ENCODE measurements at places on chromosomes 6 and 20.

- DNase-seq, result no peak
Measured at GRCh38 chr6:106380407-106380806, 19.9 kb downstream of the CRYBG1 start.

DNA sequence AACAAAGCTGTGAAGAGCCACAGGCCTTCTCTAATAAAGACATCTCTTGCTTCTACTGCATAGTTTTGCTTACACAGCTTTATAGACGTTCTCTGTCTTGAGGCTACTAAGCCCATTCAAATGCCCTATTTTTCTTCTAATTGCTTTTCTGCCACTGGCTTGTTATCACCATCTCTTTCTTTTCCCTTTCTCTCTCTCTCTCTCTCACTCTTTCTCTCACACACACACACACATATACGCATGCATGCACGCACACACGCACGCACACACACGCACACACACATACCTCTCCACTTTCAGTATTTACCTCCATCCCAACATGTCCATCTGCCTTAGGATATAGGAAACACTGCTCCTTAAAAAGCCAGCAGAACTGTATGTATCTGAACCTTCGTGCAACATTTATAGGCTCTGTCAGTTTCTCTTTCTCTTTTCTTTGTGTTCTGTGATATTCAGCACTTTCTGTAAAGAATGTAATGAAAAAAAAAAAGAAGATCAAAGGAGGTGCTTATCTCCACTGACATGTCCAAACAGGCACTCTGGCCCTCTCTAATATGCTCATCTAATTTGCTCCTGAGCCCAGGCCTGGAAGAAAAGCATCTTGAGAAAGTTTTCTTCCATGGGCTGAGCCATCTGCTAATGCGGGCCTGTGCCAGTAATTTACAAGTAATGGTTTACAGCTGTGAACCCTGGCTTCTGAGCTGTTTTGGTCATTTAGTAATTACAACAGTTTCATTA is 1046.7 kb upstream of the MAP3K7 start:
- no peak for DNase-seq

GRCh38 chr6:111610548-111611172 is 5.0 kb upstream of the TRAF3IP2 start:
- no peak for DNase-seq

- DNase-seq, result no peak
Measured at GRCh38 chr6:116511424-116512110, at the start of gene CALHM5. Gene CALHM5 (plus strand): TSS chr6:116511639. CDS start chr6:116511697, 58 bp downstream.

GRCh38 chr6:105890521-105891244 is 195.5 kb upstream of the PRDM1 start:
- DNase-seq, result no peak

DNA sequence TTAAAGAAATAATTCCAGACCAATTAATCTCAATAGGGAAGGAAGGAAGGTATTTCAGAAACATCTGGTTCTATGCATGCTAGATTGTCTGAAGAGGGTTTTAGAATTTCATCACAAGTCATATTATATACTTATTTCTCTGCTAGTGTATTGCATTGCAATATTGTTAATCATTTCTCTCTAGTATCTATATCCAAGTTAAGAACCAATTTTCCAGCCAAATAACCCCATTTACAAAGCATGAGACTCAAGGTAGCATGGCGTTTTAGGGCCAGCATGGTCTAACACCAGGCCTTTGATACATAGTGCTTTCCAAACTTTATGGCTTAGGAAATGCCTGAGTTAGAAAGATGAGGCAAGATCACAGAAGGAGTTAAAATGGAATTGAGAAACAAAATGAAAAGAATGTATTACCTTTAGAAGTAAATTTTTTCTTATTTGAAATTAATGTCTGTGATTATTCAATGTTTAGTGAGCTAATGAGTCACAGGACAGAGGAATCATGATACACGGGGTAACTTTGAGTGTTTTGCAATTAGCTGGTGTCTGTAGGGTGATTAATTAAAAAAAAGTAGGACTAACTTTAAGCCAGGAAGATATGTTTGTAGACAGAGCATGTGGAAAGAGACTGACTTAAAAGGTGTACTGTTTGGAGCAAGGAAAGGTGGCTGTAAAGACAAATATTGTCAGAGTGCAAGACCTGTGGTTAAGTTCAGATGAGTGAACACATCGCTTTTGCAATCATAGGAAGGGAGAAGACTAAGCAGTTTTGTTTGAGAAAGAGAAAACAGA is 1006.2 kb upstream of the CITED2 start:
- no peak for DNase-seq

GRCh38 chr6:166595949-166596348 is 9.5 kb upstream of the RAMACL start:
- no peak for DNase-seq
